ENCODE measurements at places on chromosomes 16 and 17. TPM values are rescaled to one million over a fixed set of nuclear protein-coding genes. Genes with fewer than 3 reads are reported as not detected.

DNA sequence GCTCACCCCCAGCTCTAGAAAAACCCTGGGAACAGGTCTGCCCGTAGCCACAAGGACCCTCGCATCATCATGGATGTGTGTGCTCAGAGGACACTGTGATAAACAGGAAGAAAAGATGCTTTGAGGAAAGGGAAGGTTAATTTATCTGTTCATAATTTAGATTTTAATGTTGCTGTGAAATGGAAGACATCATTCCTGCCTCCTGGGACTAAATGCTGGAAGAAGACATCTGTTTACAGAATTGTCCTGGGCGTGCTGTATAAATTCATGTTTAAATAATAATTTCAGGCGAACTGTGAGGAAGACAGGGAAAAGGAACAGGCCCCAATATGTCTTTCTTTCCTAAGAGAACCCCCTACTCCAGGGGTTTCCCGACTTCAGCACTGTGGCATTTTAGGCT, 112.6 kb downstream of the SHISA6 start:
- no peaks in the 10 kb centered on the region for H3K27me3 ChIP-seq
- DNase-seq, result no peak
- no peaks in the 10 kb centered on the region for H3K4me1 ChIP-seq
- H3K27ac ChIP-seq, result no peak overlapping the region
- H3K4me3 ChIP-seq, result no peak overlapping the region
- no peaks in the 10 kb centered on the region for H3K36me3 ChIP-seq

- no peaks in the 10 kb centered on the region for H3K27me3 ChIP-seq
- no peak overlapping the region for H3K4me3 ChIP-seq
- no peak overlapping the region for H3K27ac ChIP-seq
- H3K4me1 ChIP-seq, result no peaks in the 10 kb centered on the region
- DNase-seq, result no peak
- H3K36me3 ChIP-seq, result peaks cover 14% of the 10 kb centered on the region
Observed at GRCh38 chr16:53876811-53877210, 172.9 kb downstream of the FTO start.

- H3K36me3 ChIP-seq, result no peaks in the 10 kb centered on the region
- H3K27ac ChIP-seq, result no peak overlapping the region
- no peak for DNase-seq
- no peaks in the 10 kb centered on the region for H3K27me3 ChIP-seq
Observed at GRCh38 chr16:79271583-79271982, 329.0 kb downstream of the MAF start.

- H3K4me1 ChIP-seq, result peaks cover 23% of the 10 kb centered on the region
- no peak overlapping the region for H3K4me3 ChIP-seq
- no peaks in the 10 kb centered on the region for H3K36me3 ChIP-seq
- H3K27me3 ChIP-seq, result no peaks in the 10 kb centered on the region
- DNase-seq, result no peak
Observed at GRCh38 chr17:68910251-68910705, 44.9 kb downstream of the ABCA8 start.

DNA sequence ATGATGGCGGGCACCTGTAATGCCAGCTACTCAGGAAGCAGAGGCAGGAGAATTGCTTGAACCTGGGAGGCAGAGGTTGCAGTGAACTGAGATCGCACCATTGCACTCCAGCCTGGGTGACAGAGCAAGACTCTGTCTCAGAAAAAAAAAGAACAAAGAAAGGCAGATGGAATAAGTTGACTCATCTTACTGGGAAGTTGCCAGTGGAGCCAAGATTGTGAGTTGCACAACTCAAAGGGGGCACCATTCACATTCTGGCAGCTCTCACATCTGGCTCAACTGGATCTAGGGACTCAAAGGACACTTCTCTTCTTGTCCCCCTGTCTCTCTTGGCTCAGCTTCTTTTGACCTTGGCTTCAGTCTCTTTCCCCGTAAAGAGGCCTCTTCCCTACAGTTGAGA, 53.7 kb upstream of the ETV4 start:
- H3K4me3 ChIP-seq, result no peak overlapping the region
- H3K27me3 ChIP-seq, result no peaks in the 10 kb centered on the region
- no peak for DNase-seq
- H3K4me1 ChIP-seq, result peaks cover 21% of the 10 kb centered on the region
- no peak overlapping the region for H3K27ac ChIP-seq

GRCh38 chr17:38697061-38697820, 7.8 kb upstream of the MLLT6 start:
- H3K27me3 ChIP-seq, result no peaks in the 10 kb centered on the region
- peaks cover 25% of the 10 kb centered on the region for H3K4me1 ChIP-seq
- no peaks in the 10 kb centered on the region for H3K36me3 ChIP-seq
- no peak overlapping the region for H3K4me3 ChIP-seq
- no peak overlapping the region for H3K27ac ChIP-seq

The KRTAP9-8 gene
- total RNA-seq, result not detected

GRCh38 chr17:32318071-32318470, 23.9 kb downstream of the C17orf75 start:
- no peak overlapping the region for H3K27ac ChIP-seq
- no peaks in the 10 kb centered on the region for H3K27me3 ChIP-seq
- H3K4me3 ChIP-seq, result no peak overlapping the region
- no peaks in the 10 kb centered on the region for H3K36me3 ChIP-seq
- no peaks in the 10 kb centered on the region for H3K4me1 ChIP-seq
- no peak for DNase-seq

DNA sequence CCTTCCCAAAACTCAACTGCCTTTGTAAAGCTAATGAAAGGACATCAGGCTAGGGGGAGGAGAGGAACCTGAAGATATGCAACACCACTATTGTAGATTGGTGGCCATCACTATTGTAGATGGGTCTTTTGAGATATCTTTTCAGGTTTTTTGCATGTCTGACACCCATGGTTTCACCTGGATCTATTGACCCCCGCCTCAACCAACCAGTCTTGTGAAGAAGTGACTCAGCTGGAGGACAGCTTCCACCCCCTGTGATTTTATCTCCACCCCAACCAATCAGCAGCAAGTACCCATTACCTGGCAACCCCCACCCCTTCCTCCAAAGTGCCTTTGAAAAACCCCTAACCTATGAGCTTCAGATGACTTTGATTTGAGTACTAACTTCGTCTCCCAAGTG, 382.6 kb upstream of the GOT2 start:
- H3K27ac ChIP-seq, result no peak overlapping the region
- no peaks in the 10 kb centered on the region for H3K36me3 ChIP-seq
- no peaks in the 10 kb centered on the region for H3K4me1 ChIP-seq
- H3K4me3 ChIP-seq, result no peak overlapping the region

The PERCC1 gene
- total RNA-seq, result not detected

The SLC5A10 gene
- not detected for total RNA-seq

GRCh38 chr16:17386229-17386628, 84.5 kb downstream of the XYLT1 start:
- H3K36me3 ChIP-seq, result no peaks in the 10 kb centered on the region
- peaks cover 31% of the 10 kb centered on the region for H3K4me1 ChIP-seq
- no peak for DNase-seq
- no peaks in the 10 kb centered on the region for H3K27me3 ChIP-seq
- no peak overlapping the region for H3K27ac ChIP-seq

The ALDOC gene
- 20.1 TPM for total RNA-seq

DNA sequence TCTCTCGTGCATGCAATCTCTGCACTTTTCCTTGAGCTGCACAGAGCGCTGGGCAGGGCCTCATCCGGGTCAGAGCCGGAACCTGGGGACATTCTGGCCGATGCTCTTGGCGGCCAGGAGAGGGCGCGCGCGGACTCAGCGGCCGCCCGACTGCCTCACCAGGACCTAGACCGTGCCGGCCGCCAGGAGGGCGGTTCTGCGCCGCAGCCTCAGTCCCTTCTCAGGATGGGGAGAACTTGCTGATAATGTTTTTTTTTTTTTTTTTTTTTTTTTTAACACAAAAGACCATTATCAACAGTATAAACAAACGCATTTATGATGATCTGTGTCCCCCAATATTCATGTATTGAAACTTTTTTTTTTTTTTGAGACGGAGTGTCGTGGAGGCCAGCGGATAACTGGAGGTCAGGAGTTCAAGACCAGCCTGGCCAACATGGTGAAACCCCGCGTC, 8.1 kb upstream of the FLYWCH2 start:
- H3K27me3 ChIP-seq, result no peaks in the 10 kb centered on the region
- H3K27ac ChIP-seq, result no peak overlapping the region
- H3K36me3 ChIP-seq, result no peaks in the 10 kb centered on the region
- H3K4me3 ChIP-seq, result no peak overlapping the region
- no peaks in the 10 kb centered on the region for H3K4me1 ChIP-seq

The TBX21 gene
- total RNA-seq, result 2.9 TPM

- H3K36me3 ChIP-seq, result no peaks in the 10 kb centered on the region
- DNase-seq, result no peak
- no peaks in the 10 kb centered on the region for H3K27me3 ChIP-seq
- H3K4me3 ChIP-seq, result no peak overlapping the region
- no peaks in the 10 kb centered on the region for H3K4me1 ChIP-seq
Observed at GRCh38 chr17:31425282-31426040, 34.0 kb downstream of the RAB11FIP4 start.

DNA sequence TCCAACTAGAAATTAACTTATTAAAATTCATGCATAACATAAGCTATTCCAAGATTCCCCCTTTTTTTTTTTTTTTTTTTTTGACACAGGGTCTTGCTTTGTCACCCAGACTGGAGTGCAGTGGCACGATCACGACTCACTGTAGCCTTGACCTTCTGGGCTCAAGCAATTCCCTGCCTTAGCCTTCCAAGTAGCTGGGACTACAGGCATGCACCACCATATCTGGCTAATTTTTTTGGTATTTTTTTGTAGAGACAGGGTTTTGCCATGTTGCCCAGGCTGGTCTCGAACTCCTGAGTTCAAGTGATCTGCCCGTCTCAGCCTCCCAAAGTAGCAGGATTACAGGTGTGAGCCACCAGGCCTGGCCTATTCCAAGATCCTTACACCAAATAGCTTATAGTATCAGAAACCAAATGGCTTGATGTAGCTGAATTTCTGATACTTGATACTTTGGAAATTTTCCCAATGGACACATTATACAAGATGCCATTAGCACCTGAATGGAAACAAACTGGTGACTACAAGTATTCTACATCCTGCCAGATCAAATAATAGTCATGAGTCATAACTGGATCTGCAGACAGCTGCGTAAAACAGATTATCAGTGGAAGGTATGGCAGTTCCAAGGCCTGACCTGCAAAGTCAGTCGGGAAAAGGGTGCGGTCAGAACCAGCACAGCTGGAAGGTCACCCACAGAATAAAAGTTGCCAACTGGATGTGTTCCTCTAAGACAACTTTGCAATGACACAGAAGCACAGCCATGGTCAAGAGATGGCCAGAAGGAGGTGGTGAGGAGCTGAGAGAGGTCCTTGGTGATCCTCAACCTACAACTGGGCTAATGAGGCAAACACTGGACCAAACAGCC, 14.5 kb downstream of the TUBG1 start:
- DNase-seq, result no peak
- peaks cover 5% of the 10 kb centered on the region for H3K4me1 ChIP-seq
- no peaks in the 10 kb centered on the region for H3K36me3 ChIP-seq
- no peak overlapping the region for H3K4me3 ChIP-seq

The NATD1 gene
- total RNA-seq, result 4.2 TPM

The TRIM25 gene
- total RNA-seq, result 70.0 TPM

The NDUFB10 gene
- 132 TPM for total RNA-seq

The ITGA2B gene
- 2.0 TPM for total RNA-seq

- no peak for DNase-seq
- no peak overlapping the region for H3K4me3 ChIP-seq
- H3K27ac ChIP-seq, result no peak overlapping the region
- H3K36me3 ChIP-seq, result no peaks in the 10 kb centered on the region
Observed at GRCh38 chr16:85449885-85450245, 163.3 kb upstream of the GSE1 start.

GRCh38 chr17:16283705-16284104, 66.7 kb downstream of the PIGL start:
- H3K4me1 ChIP-seq, result peaks cover 35% of the 10 kb centered on the region
- no peaks in the 10 kb centered on the region for H3K27me3 ChIP-seq
- no peak for DNase-seq
- no peaks in the 10 kb centered on the region for H3K36me3 ChIP-seq
- no peak overlapping the region for H3K4me3 ChIP-seq
- H3K27ac ChIP-seq, result no peak overlapping the region
